Kidney (tissue), 22 donors: ENCODE measurements at places on chromosomes 11 and 22.

GRCh38 chr11:37605229-37605628 lies 1007.2 kb upstream of the RAG2 start:
- no peaks in the 10 kb centered on the region for H3K36me3 ChIP-seq
- H3K27ac ChIP-seq, result no peak overlapping the region
- H3K4me3 ChIP-seq, result no peak overlapping the region
- H3K4me1 ChIP-seq, result no peaks in the 10 kb centered on the region

- H3K4me1 ChIP-seq, result no peaks in the 10 kb centered on the region
- no peak overlapping the region for H3K4me3 ChIP-seq
- no peak for DNase-seq
- no peak overlapping the region for H3K27ac ChIP-seq
Measured at GRCh38 chr11:80638296-80638695, 1197.5 kb upstream of the TENM4 start.

GRCh38 chr11:22828373-22828772 lies 1.2 kb downstream of the SVIP start:
- no peak for DNase-seq
- H3K4me3 ChIP-seq, result no peak overlapping the region
- no peaks in the 10 kb centered on the region for H3K36me3 ChIP-seq
- H3K4me1 ChIP-seq, result peaks cover 6% of the 10 kb centered on the region
- H3K27ac ChIP-seq, result no peak overlapping the region

DNA sequence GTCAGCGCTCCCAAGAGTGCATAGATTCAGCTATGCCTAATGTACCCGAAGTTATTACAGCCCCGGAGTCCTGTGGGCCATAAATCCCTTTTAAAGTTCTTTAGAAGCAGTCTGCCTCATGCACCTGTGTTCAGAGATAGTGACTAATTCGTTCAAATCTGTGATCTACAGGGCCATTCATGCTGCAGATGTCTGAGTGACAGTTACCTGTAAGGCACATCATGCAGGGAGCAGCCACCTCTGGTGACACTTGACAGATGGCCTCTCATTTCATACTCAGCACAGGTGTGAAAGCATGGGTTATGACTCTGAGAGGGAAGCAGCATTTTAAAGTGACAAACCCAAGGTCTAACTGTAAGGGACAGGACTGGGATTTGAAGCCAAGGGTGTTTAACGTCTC lies 2.4 kb upstream of the E2F8 start:
- no peaks in the 10 kb centered on the region for H3K4me1 ChIP-seq
- H3K4me3 ChIP-seq, result no peak overlapping the region
- no peak overlapping the region for H3K27ac ChIP-seq
- peaks cover 12% of the 10 kb centered on the region for H3K27me3 ChIP-seq
- H3K36me3 ChIP-seq, result no peaks in the 10 kb centered on the region
- no peak for DNase-seq

DNA sequence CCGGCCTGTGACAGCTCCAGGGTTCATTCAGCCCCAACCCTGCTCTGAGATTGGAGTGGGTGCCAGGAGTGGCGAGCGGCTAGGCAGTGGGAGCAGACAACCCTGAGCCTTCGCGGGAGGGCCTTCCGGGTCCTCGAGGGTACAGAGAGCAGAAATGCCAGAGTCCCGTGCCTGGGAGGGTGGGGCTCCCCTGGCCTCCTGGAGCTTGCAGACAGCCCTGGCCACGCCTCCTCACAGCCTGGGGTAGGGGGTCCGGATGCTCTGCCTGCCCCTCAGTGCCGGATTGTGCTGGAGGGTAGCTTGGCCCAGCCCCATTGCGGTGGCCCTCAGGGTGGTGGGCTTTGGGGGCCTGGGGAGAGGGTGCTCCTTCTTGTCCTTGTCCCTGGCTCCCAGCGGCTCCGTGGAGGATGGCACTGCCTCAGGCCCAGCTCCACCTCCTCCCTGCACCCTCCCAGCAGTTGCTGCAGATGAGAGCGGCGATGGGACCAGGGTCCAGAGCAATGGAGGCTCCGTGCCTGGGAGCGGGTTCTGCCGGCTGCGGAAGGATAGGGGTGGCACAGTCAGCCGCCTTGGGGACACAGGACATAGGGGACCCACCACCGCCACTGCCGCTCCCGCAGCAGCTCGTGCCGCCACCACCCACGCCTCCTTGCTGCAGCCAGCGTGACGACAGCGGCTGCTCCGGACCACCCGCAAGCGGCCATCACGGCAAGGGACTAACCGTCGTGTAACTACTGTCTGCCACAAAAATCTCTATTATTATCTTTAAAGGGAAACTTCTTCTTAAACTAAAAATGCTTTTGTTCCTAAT lies 34.9 kb upstream of the OR10G7 start:
- H3K4me1 ChIP-seq, result no peaks in the 10 kb centered on the region
- H3K27me3 ChIP-seq, result no peaks in the 10 kb centered on the region
- DNase-seq, result peak; percentile 78
- no peak overlapping the region for H3K27ac ChIP-seq
- H3K36me3 ChIP-seq, result no peaks in the 10 kb centered on the region
- H3K4me3 ChIP-seq, result peak overlapping the region; percentile 60

GRCh38 chr11:3196161-3197043 lies 22.2 kb downstream of the MRGPRG start:
- no peaks in the 10 kb centered on the region for H3K36me3 ChIP-seq
- no peaks in the 10 kb centered on the region for H3K4me1 ChIP-seq
- no peaks in the 10 kb centered on the region for H3K27me3 ChIP-seq
- no peak overlapping the region for H3K4me3 ChIP-seq
- DNase-seq, result no peak

DNA sequence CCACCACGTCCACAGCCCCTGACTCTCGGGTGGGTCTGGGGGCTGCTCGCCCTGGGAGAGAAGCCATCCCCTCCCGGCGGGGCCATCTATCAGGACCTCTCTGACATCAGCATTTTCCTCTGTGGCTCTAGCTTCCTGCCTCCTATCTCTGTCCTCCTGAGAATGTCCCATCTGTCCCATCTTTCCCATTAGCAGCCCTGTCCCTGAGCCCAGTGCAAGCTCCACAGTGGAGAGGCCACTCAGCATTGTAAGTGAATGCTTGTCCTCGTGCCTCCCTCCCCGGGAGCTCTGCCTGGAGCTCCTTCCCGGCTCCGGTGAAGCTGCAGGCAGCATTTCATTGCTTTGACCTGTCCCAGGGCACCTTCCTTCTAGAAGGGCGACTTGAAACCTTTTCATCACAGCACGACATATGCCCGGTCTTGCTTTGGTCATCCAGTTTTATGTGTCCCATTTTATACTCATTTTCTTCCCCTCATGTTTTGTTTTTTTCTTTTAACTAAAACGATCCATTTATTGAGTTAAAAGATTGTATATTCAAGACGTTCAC lies 49.7 kb downstream of the RTN4R start:
- H3K36me3 ChIP-seq, result no peaks in the 10 kb centered on the region
- H3K4me1 ChIP-seq, result no peaks in the 10 kb centered on the region
- DNase-seq, result no peak

DNA sequence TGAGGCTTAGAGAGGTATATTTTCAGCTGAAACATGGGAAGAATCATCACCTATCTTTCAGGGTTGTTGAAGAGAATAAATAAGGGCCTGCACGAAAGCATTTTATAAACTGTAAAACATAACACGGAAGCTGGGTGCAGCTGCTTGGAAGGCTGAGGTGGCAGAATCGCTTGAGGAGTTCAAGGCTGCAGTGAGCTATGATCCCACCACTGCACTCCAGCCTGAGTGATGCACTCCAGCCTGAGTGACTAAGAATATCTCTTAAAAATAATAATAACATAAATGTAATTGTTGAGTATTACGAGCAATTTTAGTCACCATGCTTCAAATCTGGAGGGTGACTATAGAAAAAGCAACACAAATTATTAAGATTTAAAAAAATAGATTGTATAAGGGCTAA lies 16.3 kb downstream of the RBFOX2 start:
- H3K4me1 ChIP-seq, result peaks cover 14% of the 10 kb centered on the region
- DNase-seq, result no peak
- H3K4me3 ChIP-seq, result no peak overlapping the region
- no peak overlapping the region for H3K27ac ChIP-seq
- H3K36me3 ChIP-seq, result no peaks in the 10 kb centered on the region

DNA sequence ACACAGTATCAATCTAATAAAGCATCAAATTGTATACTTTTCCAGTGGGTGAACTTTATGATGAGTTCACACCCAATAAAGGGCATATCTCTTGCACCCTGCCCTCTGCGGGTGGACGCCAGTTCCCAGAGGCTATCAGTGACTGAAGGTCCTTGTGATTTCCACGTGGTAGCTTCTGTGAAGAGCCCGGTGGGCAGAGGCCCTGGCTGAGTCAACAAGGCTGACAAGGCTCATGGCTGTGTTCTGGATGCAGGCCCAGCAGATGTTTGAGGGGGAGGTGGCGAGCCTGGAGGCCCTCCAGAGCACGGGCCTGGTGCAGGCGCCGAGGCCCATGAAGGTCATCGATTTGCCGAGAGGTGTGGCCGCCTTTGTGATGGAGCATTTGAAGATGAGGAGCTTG lies 71.4 kb downstream of the PIWIL3 start:
- no peak overlapping the region for H3K27ac ChIP-seq
- no peaks in the 10 kb centered on the region for H3K4me1 ChIP-seq
- H3K4me3 ChIP-seq, result no peak overlapping the region
- no peaks in the 10 kb centered on the region for H3K27me3 ChIP-seq
- DNase-seq, result no peak

DNA sequence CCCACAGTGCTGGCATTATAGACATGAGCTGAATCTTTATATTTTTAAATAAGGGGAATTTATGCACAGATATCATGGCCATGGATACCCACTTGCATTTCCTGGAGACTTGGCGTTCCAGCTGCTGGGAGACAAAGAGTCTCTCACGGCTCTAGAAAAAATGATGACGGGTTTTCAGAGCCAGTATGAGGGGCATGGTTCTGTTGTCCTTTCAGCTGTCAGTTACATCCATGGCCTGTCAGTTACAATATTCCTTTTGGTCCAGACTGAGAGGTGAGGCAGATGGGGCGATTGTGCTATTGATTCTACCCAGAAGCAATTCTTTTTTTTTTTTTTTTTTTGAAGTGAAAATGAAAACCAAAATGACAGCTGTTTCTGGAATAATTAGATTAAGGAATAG lies 29.7 kb downstream of the USH1C start:
- DNase-seq, result no peak
- peaks cover 10% of the 10 kb centered on the region for H3K36me3 ChIP-seq
- H3K4me3 ChIP-seq, result no peak overlapping the region

DNA sequence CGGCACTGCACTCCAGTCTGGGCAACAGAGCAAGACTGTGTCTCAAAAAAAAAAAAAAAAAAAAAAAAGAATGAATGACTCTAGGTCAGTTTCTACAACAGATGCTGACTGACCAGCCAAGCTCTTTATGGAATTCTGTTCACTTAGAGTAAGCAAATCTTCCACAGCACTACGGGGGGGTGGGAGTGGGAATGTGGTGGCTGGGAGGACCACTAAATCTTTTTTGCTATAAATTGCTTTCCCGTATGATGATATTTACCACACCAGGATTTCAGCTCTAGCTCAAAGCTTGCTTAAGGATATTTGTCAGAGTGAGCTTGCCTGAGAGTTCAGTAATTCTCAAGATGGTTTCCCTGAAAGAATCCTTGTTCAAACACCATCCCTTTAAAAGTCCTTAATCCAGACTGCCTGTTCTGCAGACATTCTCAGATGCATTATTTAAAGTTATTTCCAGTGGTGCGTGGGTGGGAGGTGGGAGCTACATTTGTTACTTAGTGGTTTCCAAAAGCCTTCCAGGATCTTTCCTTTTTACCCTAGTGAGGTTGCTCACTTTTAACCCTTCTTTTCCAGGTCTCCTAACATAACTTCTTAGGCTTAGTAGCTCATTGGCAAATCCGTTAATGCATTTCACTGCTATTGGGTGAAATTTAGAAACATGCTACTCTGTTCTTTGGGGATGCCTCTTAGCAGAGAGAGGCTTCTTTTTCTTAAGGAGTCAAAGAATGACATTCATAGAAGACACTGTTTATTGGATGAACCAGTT lies 65.9 kb downstream of the UBASH3B start:
- peak; percentile 71 for DNase-seq
- H3K4me1 ChIP-seq, result peaks cover 2% of the 10 kb centered on the region
- no peaks in the 10 kb centered on the region for H3K27me3 ChIP-seq
- no peak overlapping the region for H3K27ac ChIP-seq
- H3K4me3 ChIP-seq, result no peak overlapping the region
